ENCODE measurements at places on chromosomes 2 and 18. TPM values are rescaled to one million over a fixed set of nuclear protein-coding genes. Genes with fewer than 3 reads are reported as not detected.

DNA sequence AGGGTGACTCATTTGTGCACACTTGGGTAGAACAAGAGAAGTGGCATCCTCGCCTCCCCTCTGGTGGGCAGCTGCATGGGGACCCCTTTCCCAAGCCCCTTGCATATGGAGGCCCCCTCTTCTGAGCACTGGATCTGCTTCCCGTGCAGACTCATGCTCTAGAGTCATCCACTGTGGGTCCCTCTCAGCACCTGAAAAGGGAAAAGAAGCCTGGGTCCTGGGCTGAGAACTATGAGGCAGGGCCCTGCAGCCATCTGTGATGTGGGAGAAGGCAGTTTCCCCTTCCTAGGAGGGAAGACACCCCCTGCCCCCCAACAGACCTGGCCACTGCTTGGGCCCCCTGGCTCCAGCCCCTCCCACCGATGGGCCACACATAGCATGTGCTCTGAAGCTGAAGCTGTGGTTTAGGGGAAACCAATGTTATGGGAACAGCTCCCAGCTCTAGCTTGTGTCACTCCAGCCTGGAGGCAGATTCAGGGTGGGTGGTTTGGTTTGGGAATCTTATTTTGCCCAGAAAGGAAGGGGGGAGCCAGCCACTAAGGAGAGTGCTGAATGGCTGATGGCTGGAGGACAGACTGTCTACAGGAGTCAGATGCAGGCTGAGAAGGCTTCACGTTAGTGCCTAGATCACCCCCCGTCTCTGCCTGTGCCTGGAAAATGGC is 172.8 kb downstream of the GLI2 start:
- no peaks in the 10 kb centered on the region for H3K4me1 ChIP-seq
- no peak for DNase-seq

DNA sequence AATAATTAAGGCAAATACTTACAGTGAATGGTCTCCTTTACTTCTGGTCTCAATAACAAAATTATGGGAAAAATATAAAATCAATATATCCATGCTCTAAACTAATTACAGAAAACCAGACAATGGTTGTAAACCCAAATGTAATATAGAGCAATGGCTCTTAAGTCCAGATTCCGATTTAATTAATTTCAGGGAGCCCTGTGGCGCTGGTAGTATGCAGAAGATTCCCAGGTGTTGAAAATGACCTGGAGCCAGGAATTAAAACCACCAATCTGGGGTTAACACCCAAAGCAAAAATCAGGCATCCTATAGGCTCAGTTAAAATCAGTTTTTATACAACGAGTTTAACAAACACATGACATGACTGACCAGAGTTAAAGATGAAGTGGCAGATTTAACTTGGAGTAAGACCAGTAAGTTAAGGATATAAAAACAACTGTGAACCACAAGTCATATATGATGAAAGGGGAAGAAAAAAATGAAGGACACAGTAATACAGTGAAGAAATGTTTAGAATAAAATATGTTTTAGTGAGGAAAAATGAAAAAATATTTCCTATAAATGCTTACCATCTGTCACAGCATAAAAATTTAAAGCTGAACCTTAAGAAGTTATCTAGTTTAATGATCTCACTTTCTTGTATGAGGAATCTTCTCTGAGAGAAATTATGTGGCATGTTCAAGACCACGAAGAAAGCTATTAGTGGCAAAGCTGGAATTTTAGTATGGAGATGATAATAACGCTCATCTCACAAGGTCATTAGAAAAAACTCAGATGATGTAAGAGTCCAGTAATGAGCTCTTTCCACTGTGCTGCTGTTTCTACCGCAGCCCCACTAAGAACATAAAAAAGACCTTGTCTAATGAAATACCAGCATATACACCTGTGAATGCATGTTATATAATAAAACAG is 45.8 kb upstream of the FLACC1 start:
- peaks cover 5% of the 10 kb centered on the region for H3K36me3 ChIP-seq
- no peak overlapping the region for H3K27ac ChIP-seq
- no peak overlapping the region for H3K4me3 ChIP-seq
- DNase-seq, result no peak
- peaks cover 10% of the 10 kb centered on the region for H3K4me1 ChIP-seq
- H3K27me3 ChIP-seq, result no peaks in the 10 kb centered on the region

- H3K4me3 ChIP-seq, result no peak overlapping the region
- no peaks in the 10 kb centered on the region for H3K4me1 ChIP-seq
- no peak overlapping the region for H3K27ac ChIP-seq
Measured at GRCh38 chr2:108182489-108182888, 57.3 kb upstream of the SULT1C3 start.

- H3K27ac ChIP-seq, result no peak overlapping the region
- no peak overlapping the region for H3K4me3 ChIP-seq
- H3K27me3 ChIP-seq, result no peaks in the 10 kb centered on the region
Measured at GRCh38 chr2:47208852-47209606, 53.9 kb upstream of the STPG4 start.

DNA sequence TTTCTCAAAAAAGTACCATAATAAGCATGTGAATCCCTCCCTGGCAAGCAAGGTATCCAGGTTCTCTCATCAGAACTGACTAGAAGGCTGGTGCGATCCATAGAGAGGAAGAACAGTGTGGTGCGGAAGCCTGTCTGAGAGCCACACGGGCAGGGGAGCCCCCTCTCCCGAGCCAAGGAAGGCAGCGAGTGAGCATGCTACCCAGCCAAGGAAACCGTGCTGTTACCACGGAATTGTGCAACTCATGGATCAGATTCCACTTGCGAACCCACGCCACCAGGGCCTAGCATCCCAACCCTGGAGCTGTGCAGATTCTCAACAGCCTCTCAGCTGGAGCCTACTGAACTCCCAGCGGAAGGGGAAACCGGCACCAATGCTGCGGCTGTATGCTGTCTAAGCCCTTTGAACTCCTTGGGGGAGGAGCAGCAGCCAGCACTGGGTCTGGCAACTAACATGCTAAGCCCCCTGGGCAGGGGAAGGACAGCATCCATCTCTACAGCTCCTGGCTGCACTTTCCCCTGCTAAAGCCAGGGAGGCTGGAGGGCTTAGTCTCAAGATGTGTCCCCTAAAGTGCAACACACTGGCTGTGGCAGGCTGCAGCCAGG is 823.1 kb downstream of the EPHA4 start:
- H3K27ac ChIP-seq, result no peak overlapping the region
- DNase-seq, result peak; percentile 58
- peaks cover under 1% of the 10 kb centered on the region for H3K4me1 ChIP-seq
- no peak overlapping the region for H3K4me3 ChIP-seq

DNA sequence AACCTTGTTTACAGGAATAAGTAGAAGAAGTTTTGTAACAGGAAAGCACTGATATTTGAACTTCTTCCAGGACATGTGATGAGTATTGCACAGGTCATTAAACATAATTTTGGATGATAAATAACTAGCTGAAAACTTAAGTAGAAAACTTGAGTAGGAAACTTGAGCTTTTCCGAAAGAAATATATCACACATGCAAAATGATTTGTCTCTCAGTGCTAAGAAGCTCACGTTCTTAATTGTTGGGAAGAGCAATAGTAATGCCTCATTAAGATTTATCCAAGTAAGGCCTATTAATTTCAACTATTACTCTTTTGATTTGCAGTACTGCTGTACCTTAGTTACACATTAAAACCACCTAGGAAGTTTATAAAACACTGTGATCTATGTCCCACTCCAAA is 1921.9 kb upstream of the LRRTM1 start:
- DNase-seq, result no peak
- no peaks in the 10 kb centered on the region for H3K4me1 ChIP-seq
- H3K4me3 ChIP-seq, result no peak overlapping the region
- no peaks in the 10 kb centered on the region for H3K36me3 ChIP-seq
- H3K27ac ChIP-seq, result no peak overlapping the region

Gene LIPT1
- 7.6 TPM for total RNA-seq

- H3K4me3 ChIP-seq, result no peak overlapping the region
- DNase-seq, result peak; percentile 55
- H3K27ac ChIP-seq, result no peak overlapping the region
- H3K36me3 ChIP-seq, result no peaks in the 10 kb centered on the region
Measured at GRCh38 chr2:43239981-43240765, 13.8 kb upstream of the ZFP36L2 start.

DNA sequence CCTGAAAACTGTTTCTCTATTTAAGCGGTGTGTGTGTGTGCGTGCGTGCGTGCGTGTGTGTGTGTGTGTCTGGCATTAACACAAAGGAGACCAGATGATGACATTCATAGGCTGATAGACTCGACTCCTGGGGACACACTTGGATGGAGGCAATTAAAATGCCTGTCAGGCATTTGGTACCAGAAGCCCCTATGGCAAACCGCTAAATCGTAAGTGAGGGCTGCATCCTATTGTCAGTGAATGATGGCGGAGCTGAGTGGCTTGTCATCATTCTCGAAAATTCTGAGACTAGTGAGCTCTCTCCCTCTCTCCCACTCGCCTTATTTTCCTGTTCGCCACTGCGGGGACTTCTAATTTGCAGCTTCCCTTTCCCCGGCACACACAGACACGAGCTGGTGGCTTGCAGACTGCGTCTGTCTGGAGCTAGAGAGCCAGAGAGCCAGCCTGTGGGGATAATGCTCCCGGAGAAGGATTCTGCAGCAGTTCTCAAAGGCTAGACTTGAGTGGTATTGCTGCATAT is 155.4 kb downstream of the MAP2 start:
- DNase-seq, result peak; percentile 64
- no peaks in the 10 kb centered on the region for H3K4me1 ChIP-seq
- H3K36me3 ChIP-seq, result no peaks in the 10 kb centered on the region

- DNase-seq, result no peak
- no peak overlapping the region for H3K27ac ChIP-seq
- H3K27me3 ChIP-seq, result no peaks in the 10 kb centered on the region
- H3K4me1 ChIP-seq, result no peaks in the 10 kb centered on the region
- no peaks in the 10 kb centered on the region for H3K36me3 ChIP-seq
- H3K4me3 ChIP-seq, result no peak overlapping the region
Measured at GRCh38 chr2:229137639-229138038, 133.4 kb downstream of the PID1 start.

Gene FOXD4L1
- total RNA-seq, result 0.15 TPM

- H3K4me1 ChIP-seq, result no peaks in the 10 kb centered on the region
- no peaks in the 10 kb centered on the region for H3K36me3 ChIP-seq
- H3K27me3 ChIP-seq, result no peaks in the 10 kb centered on the region
- H3K4me3 ChIP-seq, result no peak overlapping the region
Measured at GRCh38 chr2:4674007-4674406, 970.6 kb downstream of the DCDC2C start.

- H3K4me1 ChIP-seq, result peaks cover 11% of the 10 kb centered on the region
- H3K27ac ChIP-seq, result no peak overlapping the region
- peak; percentile 63 for DNase-seq
- no peaks in the 10 kb centered on the region for H3K36me3 ChIP-seq
Measured at GRCh38 chr2:37837628-37838328, 87.3 kb upstream of the RMDN2 start.

Gene SMYD1
- total RNA-seq, result not detected

Gene SAG
- not detected for total RNA-seq

GRCh38 chr2:240458900-240459391 is 23.5 kb downstream of the GPC1 start:
- no peak overlapping the region for H3K4me3 ChIP-seq
- peak; percentile 46 for DNase-seq
- peak overlapping the region; percentile 75 for H3K27ac ChIP-seq
- H3K36me3 ChIP-seq, result peaks cover 4% of the 10 kb centered on the region

Gene SRBD1
- total RNA-seq, result 19.5 TPM

GRCh38 chr2:50783111-50783510 is 248.8 kb downstream of the NRXN1 start:
- H3K27me3 ChIP-seq, result no peaks in the 10 kb centered on the region
- H3K4me1 ChIP-seq, result no peaks in the 10 kb centered on the region
- H3K4me3 ChIP-seq, result no peak overlapping the region
- no peaks in the 10 kb centered on the region for H3K36me3 ChIP-seq
- H3K27ac ChIP-seq, result no peak overlapping the region

Gene SKA1
- 29.5 TPM for total RNA-seq
